Lower leg skin (tissue), 4 donors: ENCODE measurements at places on chromosomes 16 and 17.

DNA sequence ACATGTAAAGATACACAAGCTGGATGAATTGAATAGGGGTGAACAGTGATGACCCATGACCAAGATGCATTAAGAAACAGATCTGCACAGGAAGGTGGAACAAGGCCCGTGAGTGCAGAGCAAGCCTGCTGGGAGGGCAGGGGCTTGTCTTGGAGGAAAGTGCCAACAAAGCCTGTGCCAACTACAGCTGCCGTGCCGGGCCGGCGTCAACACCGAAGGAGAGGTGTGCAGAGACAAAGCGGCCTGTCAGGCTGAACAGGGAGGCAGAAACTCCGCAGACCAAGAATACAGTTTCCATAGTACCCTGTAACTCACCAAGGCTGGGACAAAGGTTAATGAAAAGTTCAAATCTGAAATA is 46.7 kb downstream of the ANKRD11 start:
- DNase-seq, result peak; percentile 50

- no peak for DNase-seq
Observed at GRCh38 chr17:78124081-78124835, 4.3 kb downstream of the TMC6 start.

- DNase-seq, result peak; percentile 18
Observed at GRCh38 chr16:51276336-51276735, 125.3 kb upstream of the SALL1 start.

DNA sequence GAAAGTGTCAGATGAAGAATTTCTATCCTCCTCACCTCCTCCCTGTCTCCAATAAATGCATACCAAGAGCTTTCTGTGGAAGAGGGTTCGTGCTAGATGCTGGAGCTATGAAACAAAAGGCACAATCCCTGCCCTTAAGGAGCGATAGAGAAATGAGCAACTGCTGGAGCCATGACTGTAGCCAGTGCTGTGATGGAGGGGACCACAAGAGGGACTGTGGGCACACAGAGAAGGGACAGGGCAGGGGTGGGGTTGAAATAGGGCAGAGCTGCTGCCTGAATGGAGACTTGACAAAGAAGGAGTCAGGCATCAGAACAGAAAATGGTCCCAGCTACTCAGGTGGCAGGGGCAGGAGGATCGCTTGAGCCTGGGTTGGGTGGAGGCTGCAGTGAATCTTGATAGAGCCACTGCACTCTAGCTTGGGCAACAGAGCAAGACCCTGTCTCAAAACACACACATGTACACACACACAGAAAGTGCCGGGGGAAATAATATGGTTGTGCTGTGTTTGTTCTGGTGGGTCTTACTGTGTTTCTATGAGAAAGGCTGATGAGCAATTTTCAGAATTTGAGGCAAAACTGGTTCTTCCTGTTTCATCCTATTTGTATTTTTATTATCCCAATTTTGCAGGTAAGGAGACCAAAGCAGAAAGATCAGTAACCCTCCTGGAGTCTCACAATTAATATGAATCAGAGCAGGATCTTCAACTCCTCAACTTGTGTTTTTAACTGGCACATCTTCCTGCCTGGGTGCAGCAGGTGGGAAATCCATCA is 16.5 kb downstream of the TMEM98 start:
- DNase-seq, result no peak

DNA sequence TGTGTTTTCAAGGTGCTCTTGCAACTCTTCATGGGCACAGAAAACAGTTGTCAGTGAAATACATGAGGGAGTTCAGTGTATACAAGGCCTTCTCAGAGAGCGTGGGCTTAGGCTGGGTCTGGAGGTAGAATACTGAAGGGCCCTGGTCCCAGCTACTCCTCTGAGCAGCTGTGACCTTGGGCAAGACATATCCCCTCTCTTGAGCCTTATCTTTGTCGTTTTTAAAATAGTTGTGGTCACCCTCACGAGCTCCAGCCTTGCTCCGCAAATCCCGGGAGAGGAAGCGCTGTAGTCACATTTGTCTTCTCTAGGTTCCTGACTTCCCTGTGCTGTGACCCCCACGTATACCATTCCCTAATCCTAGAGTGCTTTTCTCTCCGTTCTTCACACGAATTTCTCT is 3.6 kb downstream of the ZNRF1 start:
- DNase-seq, result peak; percentile 48

- DNase-seq, result peak; percentile 5
Observed at GRCh38 chr16:50437769-50438437, 69.1 kb upstream of the BRD7 start.

DNA sequence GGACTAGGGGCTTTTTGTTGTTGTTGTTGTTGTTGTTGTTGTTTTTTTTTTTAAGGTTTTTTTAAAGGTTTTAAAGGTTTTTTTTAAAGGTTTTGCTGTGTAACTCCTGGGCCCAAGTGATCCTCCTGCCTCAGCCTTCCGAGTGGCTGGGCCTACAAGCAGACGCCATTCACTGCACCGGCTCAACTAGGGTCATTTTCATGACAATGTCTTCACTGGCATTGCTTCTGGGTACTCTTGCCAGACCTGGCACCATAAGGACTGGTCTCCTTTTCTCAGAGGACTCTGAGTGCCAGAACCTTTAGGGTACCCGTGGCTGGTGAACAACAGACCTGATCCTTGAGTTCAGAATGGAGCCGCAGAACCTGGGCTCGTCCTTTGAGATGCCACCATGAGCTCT is 20.4 kb downstream of the POLR3E start:
- no peak for DNase-seq

DNA sequence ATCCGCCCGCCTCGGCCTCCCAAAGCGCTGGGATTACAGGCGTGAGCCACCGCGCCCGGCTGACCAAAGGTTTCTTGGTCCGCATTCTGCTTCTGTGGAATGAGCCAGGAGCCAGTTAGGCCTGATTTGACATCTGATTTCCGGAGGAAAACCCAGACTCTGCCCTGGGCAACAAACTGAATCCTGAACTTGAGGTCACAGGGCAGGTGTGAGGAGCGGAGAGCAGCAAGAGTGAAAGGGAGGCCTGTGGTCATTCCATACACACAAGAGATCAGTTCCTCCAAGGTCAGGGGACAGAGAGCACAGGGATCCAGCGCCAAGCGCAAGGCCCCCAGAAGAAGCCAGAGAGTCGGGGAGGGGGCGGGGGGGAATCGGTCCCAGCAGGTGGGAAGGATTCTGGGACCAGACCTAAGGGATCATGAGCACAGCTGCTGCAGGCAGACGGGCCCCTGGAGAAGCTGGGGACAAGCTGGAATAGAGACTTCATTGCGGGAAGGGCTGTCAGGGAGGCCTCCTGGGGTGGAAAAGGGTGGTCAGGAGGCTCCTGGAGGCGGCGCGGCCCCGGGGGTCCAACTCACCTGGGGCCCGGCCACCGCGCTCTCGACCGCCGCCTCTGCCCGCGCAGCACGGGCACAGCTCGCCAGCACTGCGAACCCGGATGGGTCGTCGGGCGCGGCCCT is 436 bp downstream of the SHPK start:
- DNase-seq, result no peak

- DNase-seq, result peak; percentile 5
Observed at GRCh38 chr16:66462912-66463311, 35.8 kb downstream of the BEAN1 start.

- no peak for DNase-seq
Observed at GRCh38 chr17:73625991-73626673, 18.1 kb downstream of the SDK2 start.

DNA sequence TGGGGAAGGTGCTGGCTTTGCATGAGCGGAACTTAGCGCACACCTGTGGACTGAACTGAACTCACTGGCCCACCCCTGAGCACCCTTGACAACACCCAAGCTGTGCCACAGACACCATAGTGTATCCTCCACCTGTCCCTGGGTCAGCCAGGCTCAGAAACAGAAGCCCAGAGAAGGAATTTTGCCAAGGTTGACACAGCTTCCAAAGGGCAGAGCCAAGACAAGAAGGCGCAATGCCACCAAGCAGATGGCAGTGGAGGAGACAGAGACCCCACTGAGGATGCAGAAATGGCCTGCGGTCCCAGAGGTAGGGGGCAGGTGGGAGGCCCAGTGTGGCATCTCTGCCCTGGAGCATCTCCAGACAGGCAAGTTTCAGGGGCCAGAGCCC is 169.0 kb downstream of the ENGASE start:
- no peak for DNase-seq

- no peak for DNase-seq
Observed at GRCh38 chr17:43574896-43575525, 28.9 kb upstream of the ETV4 start.

- no peak for DNase-seq
Observed at GRCh38 chr17:17710355-17710727, 29.1 kb downstream of the RAI1 start.

DNA sequence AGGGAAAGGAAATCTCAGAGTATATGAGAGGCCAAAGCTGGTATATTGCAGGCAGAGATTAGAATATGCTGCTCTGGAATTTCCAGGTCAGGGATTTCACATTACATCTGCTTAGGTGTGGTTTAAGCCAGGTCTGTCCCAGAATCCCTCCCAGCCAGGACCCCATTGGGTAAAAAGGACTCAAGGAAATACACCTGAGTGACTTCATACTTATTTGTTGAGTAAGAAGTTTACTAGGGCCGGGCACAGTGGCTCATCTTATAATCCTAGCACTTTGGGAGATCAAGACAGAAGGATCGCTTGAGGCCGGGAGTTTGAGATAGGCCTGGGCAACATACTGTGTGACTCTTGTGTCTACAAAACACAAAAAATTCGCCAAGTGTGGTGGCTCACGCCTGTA is 7.2 kb downstream of the PIPOX start:
- DNase-seq, result no peak

- DNase-seq, result peak; percentile 72
Observed at GRCh38 chr16:24525970-24526559, 13.3 kb upstream of the RBBP6 start.

GRCh38 chr17:5097101-5097834 is 14.4 kb downstream of the ZNF232 start:
- DNase-seq, result peak; percentile 41

GRCh38 chr16:69725480-69726312 is 664 bp downstream of the NQO1 start:
- no peak for DNase-seq
